ENCODE measurements at places on chromosomes 4 and X. TPM values are rescaled to one million over a fixed set of nuclear protein-coding genes. Genes with fewer than 3 reads are reported as not detected.

DNA sequence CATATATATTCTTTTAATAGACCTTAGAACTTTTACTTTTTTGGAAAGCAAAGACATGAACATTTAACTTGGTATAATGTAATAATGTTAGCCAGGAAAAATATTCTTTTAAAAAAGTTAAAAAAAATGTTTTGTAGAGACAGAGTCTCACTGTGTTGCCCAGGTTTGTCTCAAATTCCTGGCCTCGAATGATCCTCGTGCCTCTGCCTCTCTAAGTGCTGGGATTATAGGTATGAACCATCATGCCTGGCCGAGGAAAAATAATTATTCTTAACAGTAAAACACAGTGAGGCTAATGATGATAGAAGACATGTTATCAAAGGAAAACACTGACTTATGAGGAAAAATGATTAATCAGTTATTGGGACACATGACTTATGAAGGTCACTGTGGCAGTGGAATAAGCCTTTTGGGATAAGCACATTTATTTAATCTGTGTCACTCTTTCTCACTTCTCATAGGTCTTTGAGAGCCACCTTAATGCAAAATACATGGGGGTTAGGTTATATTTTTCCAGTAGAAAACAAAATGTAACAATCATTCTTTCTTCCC lies 6.0 kb upstream of the BMP2K start:
- no peak for DNase-seq

DNA sequence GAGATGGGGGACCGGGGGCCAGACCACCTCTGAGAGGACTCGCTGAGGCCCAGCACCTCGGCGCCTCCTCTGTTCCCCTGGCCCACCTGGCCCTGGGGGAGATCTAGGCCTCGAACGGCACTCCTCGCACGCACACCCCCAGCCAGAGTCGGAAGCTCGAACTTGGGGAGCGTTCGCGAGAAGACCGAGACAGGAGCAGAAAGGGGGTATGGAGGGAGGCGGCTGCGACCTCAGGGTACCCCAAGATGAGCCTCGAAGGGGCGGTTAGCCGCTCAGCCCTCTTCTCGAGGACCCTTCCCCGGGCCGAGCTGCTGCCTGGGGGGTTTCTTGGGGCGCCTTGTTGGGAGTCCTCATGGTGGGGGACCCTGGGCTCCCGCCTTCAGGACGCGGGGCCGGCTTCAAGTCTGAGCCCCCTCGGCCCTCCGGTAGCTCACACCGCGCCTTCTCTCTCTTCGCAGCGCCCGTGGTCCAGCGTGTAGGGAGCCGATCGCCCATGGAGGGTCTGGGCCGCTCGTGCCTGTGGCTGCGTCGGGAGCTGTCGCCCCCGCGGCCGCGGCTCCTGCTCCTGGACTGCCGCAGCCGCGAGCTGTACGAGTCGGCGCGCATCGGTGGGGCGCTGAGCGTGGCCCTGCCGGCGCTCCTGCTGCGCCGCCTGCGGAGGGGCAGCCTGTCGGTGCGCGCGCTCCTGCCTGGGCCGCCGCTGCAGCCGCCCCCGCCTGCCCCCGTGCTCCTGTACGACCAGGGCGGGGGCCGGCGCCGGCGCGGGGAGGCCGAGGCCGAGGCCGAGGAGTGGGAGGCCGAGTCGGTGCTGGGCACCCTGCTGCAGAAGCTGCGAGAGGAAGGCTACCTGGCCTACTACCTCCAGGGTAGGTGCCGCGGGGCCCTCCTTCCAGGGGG lies 706 bp downstream of the DUSP9 start:
- DNase-seq, result no peak

- DNase-seq, result no peak
These were observed 1.7 kb upstream of the UBA1 start for GRCh38 chrX:47191806-47192401.

DNA sequence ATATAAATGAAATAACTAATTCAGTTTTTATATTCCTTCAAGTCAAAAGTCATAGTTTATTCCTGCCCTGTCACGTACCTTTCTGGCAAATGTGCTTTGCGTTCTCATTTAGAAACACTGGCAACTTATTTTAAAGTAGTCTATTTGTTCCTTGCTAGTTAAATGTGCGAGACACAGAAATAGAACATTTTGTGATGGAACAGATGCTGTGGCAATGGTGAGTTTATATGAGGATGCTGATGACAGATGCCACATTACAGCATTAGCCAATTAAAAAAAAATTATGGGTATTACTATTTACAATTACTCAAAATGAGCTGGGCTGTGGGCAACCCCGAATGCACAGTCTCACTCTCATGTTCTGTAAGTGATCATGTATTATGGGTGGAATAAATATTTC lies 26.1 kb upstream of the EPHA5 start:
- DNase-seq, result no peak

IL2RG gene
- total RNA-seq, result 164 TPM

GRCh38 chrX:31245714-31246113 lies 173.9 kb upstream of the FTHL17 start:
- DNase-seq, result no peak

DNA sequence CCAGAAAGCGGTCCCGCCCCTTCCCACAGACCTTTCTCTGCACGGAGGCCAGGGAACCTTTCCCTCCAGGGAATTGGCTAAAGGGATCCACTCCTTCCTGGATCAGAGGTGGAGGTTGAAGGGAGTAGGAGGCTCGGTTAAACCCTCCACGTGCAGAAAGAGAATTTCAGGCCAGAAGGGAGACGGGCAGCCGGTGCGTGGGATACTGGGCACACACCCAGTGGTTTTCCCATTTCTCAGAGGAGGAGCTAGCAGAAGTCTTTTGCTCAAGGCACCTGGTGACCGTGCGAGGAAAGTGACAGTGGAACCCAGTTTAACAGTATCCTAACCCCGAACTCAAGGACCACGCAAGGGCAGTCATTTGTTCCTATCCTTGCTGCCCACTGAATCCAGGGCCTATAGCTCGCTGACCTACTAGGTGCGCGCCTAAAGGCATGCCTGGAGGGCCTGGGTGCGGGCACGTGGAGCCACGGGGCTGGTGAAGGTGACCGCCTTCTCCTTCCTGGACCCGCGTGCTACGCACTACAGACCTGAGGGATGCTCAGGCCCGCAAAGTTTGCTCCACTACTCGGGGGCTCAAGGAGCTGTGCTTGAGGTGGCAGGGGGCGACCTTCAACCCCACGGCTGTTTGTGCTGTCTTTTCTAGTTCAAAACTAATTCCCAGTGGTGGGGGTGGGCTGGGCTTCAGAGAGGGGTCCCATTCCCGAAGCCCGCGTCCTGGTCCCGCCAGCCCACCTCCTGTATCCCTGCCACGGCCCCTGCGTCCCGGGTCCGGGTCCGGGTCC lies 587 bp upstream of the AFF2 start:
- DNase-seq, result no peak

- no peak for DNase-seq
These were observed 494.6 kb upstream of the EPHA5 start for GRCh38 chr4:66164869-66165268.

DNA sequence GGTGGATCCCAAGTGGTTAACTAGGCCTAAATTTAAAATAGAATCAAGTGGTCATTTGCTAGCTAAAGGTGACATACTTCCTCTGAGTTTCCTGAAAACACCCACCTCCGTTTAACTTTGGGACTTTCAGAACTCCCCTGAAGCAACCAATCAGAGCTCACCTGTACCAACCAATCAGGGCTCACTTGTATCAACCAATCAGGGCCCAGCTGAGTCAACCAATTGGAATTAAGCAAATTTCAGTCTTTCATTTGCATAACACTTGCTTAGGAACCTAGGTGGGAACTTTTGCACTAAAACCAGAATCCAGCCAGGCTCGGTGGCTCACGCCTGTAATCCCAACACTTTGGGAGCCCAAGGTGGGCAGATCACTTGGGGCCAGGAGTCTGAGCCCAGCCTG lies 15.9 kb downstream of the GPC4 start:
- no peak for DNase-seq

DNA sequence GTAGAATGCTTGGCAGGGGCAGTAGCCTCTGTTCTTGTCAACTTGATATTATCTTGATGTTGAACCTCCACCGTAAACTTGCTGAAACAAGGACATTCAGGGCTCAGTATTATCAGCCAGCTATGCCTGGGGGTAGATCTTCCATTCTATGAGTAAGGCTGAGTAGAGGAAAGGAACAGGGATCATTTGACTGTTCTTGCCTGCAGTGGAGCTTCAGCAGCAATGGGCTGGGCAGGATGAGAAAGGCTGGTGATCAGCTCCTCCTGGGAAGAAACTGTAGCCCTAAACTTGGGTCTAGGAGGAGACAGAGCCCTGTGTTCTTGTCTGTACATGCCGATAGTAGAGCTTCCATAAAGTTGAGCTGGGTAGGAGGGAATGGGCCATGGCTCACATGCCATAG lies 127.2 kb downstream of the CCSER1 start:
- no peak for DNase-seq

DNA sequence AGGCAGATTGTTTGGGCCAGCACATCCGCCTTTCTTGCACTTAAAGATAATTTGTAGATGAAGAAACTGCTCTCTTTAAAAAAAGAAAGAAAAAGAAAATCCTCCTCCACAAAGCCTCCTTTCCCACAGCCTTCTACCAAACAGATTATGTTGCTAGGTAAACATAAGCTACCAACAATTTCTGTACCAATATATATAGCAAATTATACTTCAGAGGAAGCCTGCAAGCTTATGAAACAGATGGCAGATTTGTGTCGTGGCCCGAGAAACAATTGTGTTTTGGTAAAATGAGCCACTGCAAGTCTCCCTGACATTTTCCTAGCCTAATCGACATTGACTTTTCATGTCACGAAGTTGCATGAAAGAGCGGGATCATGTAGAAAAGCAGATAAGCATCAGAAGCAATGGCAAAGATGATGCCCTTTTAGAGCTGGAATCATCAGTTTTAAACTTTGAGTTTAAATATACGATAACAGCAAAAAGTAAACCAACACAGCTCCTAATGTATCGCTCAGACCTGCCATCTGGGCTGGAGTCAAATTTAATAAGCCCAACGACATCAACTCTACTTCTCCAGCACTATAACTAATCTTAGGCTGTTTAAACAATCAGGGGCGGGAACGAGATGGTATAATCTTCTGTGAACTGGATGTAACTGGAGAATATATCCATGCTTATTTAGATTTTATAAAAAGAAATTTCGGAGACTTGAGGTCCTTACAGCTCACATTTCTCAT lies 94.9 kb upstream of the PLAC1 start:
- DNase-seq, result no peak

- no peak for DNase-seq
These were observed 54.1 kb upstream of the ARHGAP24 start for GRCh38 chr4:85420831-85421230.

DNA sequence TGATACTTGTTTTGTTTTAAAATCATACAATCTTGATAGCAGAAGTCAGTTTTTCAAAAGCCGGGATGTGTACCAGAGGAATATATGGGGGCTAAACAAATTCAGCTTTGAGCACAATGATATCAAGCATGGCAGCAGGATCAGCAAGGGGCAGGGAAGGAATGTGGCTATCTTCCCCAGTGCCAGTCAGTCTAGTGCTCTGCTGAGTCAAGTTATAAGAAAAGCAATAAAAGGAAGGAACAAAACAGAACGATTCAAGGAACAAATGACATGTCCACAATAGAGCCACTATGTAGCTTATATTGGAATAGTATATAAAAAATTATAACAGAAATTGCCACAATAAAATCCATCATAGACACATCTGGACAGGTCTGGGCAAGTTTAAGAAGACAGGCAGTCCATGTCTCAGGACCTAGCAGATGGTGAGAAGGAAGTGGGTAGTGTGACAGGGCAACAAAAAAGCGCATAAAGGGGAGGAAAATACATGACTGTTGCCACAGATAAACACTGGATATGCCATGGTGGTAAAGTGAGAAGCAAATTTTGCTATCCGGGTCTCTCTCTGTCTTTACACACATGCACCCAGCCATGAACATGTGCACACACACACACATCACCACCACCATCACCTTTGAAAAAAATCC lies 518.2 kb upstream of the HTR2C start:
- DNase-seq, result no peak

- DNase-seq, result no peak
These were observed 6.5 kb downstream of the UGT2B17 start for GRCh38 chr4:68569466-68570121.

CYLC1 gene
- total RNA-seq, result not detected

DNA sequence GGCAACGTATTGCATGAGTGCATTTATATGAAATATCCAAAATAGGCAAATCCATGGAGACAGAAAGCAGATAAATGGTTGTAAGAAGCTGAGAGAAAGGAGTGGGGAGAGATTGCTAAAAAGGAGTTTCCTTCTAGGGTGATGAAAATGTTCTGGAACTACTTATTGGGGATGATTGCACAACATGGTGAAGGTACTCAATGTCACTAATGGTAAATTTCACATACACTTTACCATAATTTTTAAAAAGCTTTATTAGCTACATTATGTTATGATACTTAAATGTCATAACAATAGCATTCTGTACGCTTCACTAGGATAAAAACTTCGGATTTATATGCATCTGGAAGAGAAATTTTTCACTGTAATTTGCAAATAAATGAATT lies 56.7 kb upstream of the WDR19 start:
- no peak for DNase-seq

UGT2B15 gene
- total RNA-seq, result not detected

GRCh38 chrX:137353404-137353803 lies 212.5 kb upstream of the ZIC3 start:
- no peak for DNase-seq

- DNase-seq, result no peak
These were observed 12.0 kb downstream of the AREG start for GRCh38 chr4:74456849-74457395.

GRCh38 chrX:119696251-119696890 lies 3.4 kb upstream of the SEPTIN6 start:
- no peak for DNase-seq

PDLIM5 gene
- total RNA-seq, result 18.6 TPM

DNA sequence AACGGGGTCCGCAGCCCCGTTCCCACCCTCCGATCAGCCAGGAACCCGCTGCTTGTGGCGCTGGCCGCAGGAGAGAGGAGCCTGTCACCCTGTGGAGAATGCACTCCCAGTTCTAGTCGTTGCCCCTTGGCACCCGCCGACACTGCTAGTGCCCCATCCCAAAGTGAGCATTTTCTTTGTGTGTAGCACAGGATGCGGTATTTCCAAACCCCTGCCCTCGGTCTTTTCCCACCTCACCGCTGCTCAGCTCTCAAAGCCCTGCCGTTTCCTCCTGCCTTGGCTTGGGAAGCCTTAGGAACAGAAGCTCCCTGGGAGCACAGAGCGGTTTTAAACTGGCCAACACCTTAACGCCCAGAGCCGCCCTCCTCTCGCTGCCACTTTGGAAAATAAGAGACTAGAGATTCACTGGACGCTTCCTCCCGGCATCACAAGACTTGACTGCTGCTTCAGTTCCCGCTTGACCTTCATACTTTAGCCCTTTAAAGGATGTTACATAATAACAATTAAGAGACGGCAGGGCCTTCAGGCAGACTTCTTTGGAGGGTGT lies 772 bp downstream of the CYP4V2 start:
- DNase-seq, result peak; percentile 65

EFHC2 gene
- 0.41 TPM for total RNA-seq
